ENCODE measurements at places on chromosomes 2 and 18.

GRCh38 chr18:50830544-50830943 is 10.7 kb upstream of the MRO start:
- DNase-seq = no peak

GRCh38 chr2:146437712-146438111 is 1407.1 kb upstream of the ACVR2A start:
- no peak for DNase-seq

- DNase-seq = no peak
Observed at GRCh38 chr2:48284621-48285212, 245.2 kb upstream of the STON1 start.

DNA sequence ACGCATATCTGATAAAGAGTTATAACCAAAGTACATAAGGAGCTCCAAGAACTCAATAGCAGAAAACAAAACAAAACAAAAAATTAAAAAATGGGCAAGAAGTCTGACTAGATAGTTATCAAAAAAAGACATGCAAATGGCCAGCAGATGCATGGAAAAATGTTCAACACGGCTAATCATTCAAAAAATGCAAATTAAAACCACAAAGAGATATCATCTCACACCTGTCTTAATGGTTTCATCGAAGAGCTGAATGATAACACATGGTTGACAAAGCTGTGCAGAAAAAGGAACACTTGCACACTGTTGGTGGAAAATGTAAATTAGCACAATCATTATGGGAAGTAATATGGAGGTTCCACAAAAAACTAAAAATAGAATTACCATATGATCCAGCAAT is 751.3 kb upstream of the POU3F3 start:
- no peak for DNase-seq

DNA sequence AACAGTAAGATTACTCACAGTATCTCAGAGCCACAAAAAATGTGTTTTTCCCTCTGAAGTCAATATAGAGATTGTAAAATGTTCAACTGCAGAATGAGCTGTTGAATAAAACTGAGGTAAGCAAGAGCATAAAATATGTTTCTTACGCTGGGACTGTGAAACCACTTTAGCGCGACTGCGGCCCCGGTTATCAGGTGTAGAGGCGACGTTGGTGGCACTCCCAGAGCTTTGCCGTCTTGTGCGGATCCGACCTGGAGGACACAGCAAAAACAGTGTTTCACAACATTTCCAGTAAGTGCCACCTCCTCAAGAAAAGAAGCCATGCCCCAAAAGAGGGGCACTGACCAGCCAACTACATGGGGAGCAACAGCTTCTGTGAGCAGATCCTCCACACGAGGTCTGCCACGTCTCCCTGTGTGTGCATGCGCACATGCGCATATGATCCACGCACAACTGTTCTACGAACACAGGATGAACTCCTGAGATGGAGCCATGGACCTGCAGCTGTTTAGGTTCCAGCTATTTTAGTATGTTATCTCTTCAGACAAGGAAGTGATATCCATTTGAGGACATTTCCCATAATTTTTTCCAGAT is 100.7 kb upstream of the RNU4ATAC start:
- DNase-seq = no peak

Measured in activated gamma-delta T cell (primary cell).